ENCODE measurements at places on chromosomes 12 and 14.

DNA sequence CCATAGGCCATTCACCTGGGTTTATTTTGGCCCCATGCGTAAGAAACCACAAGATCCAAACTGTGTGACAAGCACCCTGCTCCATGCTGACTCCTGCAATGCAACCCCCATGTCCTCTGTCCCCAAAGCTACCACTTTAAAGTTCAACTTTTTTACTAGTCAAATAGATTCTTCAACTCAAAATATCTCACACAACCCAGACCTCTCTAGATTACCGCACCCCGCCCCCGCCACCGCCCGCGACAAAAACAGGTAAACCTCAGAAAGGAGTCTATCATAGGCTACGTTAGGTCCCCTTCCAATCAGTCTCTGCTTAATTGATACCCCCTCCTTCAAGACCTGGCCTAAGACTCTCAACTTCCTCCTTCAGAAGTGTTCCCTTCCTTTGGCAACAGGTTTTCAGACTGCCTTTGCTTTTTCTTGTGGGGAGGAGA is 2.2 kb downstream of the ZFP36L1 start:
- DNase-seq, result peak; percentile 52

GRCh38 chr14:30864934-30865333 is 9.4 kb upstream of the COCH start:
- DNase-seq, result no peak

DNA sequence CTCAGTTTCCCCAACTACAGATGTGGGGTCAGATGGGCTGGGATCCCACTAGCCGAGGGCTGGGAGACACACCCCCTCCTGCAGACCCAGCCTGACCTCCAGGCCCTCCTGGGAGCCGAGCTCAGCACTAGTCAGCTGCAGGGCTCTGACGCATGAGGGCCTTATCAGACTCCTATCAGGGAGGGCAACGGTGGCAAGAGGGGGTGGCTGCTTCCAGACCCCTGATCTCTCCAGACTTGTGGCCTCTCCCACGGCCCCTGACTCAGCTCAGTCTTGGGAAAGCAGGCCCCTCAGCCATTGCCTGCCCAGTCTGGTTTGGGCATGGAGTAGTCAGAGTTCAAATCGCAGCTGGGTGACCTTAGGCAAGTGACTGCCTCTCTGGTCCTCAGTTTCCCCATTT is 2.5 kb downstream of the RASAL1 start:
- no peak for DNase-seq

DNA sequence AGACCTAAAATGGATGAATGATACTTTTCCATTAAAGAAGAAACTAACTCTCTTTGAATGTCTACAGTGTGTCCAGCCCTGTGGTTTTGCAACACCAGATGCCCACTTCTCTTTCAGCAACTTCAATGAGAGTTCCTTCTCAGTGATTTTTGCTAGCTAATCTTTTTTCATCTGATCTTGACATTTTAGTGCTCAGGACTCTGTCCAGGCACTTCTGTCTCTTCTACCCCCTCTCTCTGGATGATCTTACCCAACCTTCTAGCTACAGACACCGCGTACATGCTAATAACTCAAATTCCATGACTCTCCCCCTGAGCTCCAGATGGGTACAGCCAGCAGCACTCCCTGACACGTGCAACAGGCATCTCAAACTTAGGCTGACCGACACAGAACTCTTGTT is 161.1 kb upstream of the FOXN3 start:
- no peak for DNase-seq

GRCh38 chr12:56224954-56225353 is 812 bp downstream of the NABP2 start:
- DNase-seq, result no peak

DNA sequence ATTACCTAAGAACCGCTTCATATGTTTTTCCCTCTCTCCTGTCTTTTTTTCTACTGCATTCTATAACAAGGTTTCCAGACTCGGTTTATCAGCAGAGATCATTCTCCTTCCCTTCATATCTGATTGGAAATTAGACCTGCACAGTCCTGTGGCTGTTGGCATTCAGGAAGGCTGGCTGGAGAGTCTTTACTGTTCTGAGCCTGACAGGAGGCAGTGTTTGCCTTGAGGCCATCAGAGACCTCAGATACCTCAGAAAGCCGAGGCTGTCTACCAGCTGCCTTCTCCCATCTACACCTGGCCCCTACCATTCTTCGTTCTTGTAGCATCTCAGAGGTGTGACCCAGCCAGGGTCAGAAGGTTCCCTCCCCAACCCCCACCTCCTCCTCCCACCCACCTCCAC is 182.0 kb downstream of the CAND1 start:
- no peak for DNase-seq

DNA sequence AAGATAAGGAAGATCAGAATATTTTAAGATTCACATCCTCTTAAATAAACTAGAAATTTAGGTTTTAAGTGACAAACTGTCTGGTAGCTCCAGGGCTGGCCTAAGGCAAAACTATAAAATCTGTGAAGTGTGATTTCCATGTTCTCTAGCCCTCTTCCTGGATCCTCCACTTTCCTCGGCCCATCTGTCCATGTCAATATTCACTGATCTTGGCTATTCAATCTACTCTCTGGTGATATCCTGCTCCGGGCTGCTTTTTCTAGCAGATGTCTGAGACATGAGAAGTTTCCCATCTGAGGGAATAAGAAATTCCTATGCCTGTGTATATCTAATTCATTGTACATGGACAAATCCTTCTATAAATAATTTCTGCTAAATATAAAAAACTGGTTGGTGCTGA is 500.4 kb downstream of the GALC start:
- DNase-seq, result no peak

DNA sequence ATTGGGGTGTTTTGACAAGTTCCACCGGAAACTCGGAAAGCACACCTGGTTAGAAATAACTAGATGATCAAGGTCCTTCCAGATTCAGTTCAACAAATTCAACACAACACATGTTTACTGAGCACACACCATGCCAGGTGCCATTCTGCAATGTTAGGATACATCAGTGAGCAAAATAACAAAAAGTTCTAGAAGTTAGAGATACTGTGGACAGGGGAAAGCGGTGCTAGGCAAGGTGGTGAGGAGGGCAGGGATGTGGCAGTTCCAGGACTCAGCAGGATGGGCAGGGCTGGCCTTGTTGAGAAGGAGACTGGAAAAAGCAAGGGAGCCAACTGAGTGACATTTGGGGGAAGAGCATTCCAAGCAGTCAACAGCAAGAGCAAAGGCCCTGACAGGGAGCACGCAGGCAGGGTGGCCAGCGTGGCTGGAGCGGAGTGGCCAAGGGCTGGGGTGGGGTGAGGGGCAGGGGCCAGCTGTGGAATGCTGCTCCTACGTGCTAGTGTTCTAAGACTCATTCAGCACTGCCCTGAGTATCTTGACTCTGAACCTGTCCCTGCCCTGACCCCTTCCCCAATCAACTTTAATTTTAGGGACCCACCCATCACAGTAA is 19.4 kb upstream of the FAIM2 start:
- no peak for DNase-seq

- DNase-seq, result no peak
These were observed 849 bp upstream of the PLD4 start for GRCh38 chr14:104923640-104924420.

GRCh38 chr14:80776657-80777056 is 164.9 kb downstream of the CEP128 start:
- no peak for DNase-seq

GRCh38 chr14:53152184-53152886 is 788 bp downstream of the DDHD1 start:
- DNase-seq, result peak; percentile 76

GRCh38 chr12:125983094-125983783 is 918.0 kb downstream of the AACS start:
- no peak for DNase-seq

DNA sequence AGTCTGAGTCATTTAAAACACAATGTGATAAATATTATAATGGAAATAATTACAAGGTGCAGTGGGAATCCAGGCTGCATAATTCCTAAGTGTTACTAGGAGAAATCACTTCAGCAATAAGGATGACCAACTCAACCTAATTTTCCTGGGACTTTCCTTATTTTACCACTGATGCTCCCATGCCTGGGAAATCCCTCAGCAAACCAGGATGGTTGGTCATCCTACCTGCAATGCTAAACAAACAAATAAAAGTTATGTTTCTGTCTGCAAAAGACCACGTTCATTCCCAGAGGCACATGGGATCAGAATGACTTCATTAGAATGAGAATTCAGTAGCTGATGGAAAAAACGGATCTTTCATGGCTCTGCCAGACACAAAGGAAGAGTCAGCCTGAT is 130.8 kb upstream of the RAP1B start:
- no peak for DNase-seq
